Naive thymus-derived CD8-positive, alpha-beta T cell (primary cell): ENCODE measurements at places on chromosomes 1 and 21. TPM values are rescaled to one million over a fixed set of nuclear protein-coding genes. Genes with fewer than 3 reads are reported as not detected.

REN gene
- polyA plus RNA-seq: not detected

SPRR2F gene
- polyA plus RNA-seq: not detected

REG4 gene
- 63.0 TPM for polyA plus RNA-seq

HSD11B1 gene
- polyA plus RNA-seq: 0.30 TPM

CACYBP gene
- 185 TPM for polyA plus RNA-seq

DNASE2B gene
- not detected for polyA plus RNA-seq

SH2D5 gene
- polyA plus RNA-seq: not detected

TNFSF18 gene
- polyA plus RNA-seq: not detected

PPOX gene
- 17.8 TPM for polyA plus RNA-seq

PBX1 gene
- polyA plus RNA-seq: not detected

MAP1LC3C gene
- not detected for polyA plus RNA-seq

PER3 gene
- polyA plus RNA-seq: 3.3 TPM

SIM2 gene
- 0.04 TPM for polyA plus RNA-seq

NTRK1 gene
- not detected for polyA plus RNA-seq

VPS13D gene
- 5.4 TPM for polyA plus RNA-seq

- DNase-seq: peak; percentile 70
Measured at GRCh38 chr1:109790735-109791494, 27.2 kb upstream of the EPS8L3 start.

- no peak for DNase-seq
Measured at GRCh38 chr1:233491953-233492620, 121.8 kb upstream of the KCNK1 start.

DNA sequence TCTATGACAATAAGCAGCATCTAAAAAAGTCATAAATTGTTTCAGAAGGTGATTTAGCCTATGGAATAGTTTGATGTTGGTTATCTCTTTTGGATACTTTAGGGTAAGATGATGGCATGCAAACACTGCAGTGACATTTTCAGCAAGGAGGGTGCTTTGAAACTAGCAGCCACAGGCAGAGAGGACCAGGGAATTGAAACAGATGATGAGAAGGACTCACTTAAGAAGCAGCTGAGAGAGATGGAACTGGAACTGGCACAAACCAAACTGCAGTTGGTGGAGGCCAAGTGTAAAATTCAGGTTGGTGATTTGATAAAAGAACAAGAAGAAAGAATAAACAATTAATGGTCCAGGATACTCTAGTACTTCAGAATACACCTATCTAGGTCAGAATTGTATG, 11.2 kb upstream of the CACYBP start:
- no peak for DNase-seq

- no peak for DNase-seq
Measured at GRCh38 chr1:168422203-168422847, 121.5 kb downstream of the XCL2 start.

GRCh38 chr1:7103874-7104273, 318.6 kb downstream of the CAMTA1 start:
- DNase-seq: no peak

DNA sequence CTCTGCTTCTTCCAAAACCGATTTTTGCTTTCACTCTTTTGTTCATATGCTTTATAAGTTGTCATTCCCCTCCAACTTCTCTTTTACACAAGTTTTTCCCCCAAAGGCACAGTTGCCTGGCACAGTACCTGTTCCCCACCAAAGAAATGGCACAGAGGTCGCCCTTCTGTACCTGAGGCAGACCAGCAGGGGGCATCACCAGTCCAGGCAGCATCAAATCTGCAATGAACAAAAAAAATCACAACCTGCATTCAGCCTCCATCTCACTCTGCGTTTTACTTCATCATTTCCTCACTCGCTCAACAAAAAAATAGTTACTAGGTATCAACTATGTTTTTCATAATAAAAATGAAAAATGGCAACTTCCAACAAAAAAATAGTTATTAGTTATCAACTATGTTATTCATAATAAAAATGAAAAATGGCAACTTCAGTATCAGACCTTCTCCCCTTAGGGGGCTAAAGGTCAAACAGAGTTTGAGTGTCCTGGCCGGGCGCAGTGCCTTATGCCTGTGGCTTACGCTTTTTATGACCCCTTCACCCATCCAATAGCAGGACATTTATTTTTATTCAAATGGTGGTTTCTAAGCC, 4.1 kb downstream of the EIF2D start:
- peak; percentile 67 for DNase-seq

DNA sequence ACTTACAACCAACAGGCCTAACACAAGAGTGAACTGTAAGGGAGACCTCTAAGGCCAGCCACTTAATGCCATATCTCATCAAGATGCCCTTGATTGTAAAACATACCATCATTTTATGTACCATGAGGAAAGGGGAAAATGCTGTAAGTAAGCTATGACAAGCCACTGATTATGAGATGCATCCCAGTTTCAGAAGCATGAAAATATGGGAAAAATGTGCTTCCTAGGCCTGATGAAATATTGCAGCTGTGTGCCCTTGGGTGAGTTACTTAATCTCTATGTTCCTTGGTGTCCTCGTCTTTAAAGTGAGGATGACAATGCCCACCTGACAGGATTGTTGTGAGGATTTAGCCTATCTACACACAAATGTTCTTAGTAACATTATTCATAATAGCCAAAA, 28.9 kb downstream of the H3-3A start:
- DNase-seq: no peak

- DNase-seq: no peak
Measured at GRCh38 chr1:231936983-231937775, 310.6 kb downstream of the DISC1 start.

GRCh38 chr1:78370779-78371482, 119.8 kb upstream of the PTGFR start:
- DNase-seq: no peak

GRCh38 chr1:160682983-160683865, 28.4 kb downstream of the CD48 start:
- no peak for DNase-seq

GRCh38 chr1:164578479-164579200, 19.7 kb downstream of the PBX1 start:
- no peak for DNase-seq

- no peak for DNase-seq
Measured at GRCh38 chr1:158019171-158019868, 25.9 kb downstream of the KIRREL1 start.

DNA sequence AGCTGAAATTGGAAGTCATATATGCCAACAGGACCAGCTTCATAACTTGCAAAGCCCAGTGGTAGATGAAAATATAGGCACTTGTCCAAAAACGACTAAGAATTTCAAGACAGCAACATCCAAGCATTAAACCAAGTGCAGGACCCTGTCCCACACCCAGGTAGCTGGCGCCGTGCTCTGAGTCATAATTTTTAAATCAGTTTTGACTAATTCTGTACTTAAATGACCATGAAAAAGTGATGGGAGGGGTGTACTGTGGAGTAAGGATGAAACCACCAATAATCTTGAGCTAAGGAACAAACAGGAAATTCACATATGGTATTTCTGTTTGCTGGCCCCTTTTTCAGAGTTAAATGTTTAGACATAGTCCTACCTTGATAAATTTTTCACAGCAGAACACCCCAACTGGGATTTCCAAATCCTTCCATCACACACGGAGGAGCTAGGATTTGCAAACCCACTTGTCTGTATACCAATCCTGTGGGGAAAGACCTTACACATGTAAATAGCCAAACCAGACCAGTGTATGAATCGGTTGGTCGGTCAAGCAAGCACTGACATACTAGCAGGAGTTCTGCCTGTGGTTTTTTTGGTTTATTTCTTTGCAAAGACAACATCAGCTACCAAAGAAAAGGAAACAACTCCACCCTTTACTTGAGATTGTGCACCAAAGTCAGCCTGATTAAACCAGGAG, 235.7 kb upstream of the RAB4A start:
- DNase-seq: no peak

DNA sequence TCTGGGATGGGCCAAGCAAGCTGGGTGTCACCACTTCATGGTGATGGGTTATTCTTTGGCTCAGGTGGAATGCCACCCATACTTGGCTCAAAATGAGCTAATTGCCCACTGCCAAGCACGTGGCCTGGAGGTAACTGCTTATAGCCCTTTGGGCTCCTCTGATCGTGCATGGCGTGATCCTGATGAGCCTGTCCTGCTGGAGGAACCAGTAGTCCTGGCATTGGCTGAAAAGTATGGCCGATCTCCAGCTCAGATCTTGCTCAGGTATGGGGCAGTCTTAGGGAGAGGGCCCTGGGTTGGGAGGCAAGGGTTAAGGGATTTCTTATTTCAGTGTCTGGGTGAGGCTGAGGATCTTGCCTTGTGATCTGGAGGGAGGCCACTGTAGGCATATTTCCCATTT, 15.4 kb upstream of the NASP start:
- no peak for DNase-seq

- no peak for DNase-seq
Measured at GRCh38 chr1:183537405-183537804, 52.9 kb downstream of the NCF2 start.

- DNase-seq: no peak
Measured at GRCh38 chr1:246782120-246782900, 58.1 kb downstream of the SCCPDH start.

DNA sequence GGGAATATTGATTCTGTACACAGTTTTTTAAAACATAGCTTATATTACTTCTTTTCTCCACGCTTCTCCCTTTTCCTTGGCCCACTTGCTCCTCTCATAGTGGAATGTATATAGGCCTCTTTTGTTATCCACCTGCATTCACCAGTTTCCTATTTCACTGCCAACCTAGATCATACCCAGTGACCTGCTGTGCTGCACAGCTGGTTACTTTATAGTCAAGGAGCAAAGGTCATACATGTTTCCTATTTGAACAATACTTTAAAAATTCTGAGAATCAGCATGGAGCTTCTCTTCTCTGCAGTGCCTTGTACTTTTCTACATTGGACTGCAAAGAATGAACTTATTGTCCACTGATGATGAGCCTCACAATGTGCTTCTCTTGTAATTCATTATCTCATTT, 4.3 kb upstream of the SLC35D1 start:
- DNase-seq: no peak

GRCh38 chr1:183022202-183023145, 746 bp upstream of the LAMC1 start:
- DNase-seq: no peak

DNA sequence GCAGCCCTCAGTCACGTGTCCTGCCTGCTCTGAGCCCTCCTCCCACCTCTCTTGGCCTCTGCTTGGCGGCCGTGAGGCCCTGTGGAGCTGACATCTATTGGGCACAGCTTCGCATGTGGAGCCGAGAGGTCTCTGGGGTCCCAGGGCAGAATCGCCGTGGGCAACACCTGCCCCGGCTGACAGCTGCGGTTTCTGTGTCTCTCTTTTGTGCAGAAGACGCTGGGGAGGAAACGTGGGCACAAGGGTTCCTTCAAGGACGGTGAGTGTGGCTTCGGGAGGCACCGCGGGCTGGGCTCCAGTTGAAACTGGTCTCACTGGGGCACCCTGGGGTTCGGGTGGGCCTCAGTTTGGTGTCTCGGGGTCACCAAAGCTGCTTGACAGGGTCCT, 11.5 kb downstream of the ARHGEF16 start:
- no peak for DNase-seq

GRCh38 chr1:31180338-31180737, 59.3 kb downstream of the NKAIN1 start:
- no peak for DNase-seq

DNA sequence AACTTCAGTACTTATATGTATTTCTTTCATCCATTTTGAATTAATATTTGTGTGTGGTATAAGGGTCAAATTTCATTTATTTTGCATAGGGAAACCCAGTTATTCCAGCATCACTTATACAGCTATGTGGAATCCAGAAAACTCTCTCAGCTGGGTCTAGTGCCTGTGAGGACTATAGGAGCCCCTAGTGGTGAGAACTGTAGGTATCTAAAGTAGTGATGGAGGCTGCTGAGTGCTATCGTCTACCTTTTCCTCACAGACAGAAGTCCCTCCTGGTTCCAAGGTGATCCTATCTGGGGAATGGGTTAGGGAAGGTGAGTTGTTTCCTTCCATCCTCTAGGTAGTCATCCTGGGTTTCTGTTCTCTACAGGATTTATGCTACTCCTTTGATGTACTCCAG, 352.0 kb upstream of the C1orf87 start:
- no peak for DNase-seq

DNA sequence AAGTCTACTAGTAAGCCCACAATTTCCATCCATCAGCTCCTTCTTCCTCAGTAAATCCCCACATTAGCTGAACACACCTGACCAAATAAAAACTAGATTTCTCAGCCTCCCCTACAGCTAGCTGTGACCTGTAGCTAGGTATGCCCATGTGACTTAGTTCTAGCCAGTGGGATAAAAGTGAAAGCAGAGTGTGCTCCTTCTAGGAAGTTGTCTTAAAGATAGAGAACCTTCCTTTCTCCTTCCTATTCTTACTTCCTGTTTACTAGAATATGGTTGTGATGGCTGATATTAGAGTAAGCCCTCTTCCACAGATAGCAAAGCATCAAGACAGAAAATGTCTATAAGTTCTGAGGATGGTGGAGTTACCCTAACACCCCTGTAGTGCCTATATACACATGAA, 67.0 kb downstream of the PIK3R3 start:
- no peak for DNase-seq

- no peak for DNase-seq
Measured at GRCh38 chr1:229643996-229644745, 18.1 kb downstream of the URB2 start.

DNA sequence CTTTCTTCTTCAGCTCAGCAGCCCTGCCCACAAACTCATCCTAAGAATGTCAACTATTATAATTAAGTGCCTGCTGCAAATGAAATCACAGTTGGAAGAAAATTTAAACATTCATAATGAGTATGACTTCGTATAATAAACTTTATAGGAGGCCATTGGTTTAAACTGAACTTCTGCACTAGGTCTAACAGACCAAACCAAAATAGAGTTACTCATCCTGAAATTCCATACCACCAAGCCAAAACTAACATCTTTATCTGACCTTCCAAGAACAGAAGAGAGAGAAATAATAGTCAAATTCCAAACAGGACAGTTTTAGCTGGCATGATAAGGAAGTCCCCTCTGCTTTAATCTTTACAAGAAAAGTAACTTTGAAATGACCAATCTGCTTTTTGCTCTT, 472.4 kb upstream of the PRMT6 start:
- no peak for DNase-seq

- DNase-seq: no peak
Measured at GRCh38 chr1:119600561-119600960, 47.5 kb downstream of the ZNF697 start.

GRCh38 chr1:6447016-6447817, 18.8 kb downstream of the TNFRSF25 start:
- DNase-seq: no peak

- DNase-seq: no peak
Measured at GRCh38 chr1:231163830-231164427, 2.1 kb downstream of the TRIM67 start.
